ENCODE measurements at places on chromosomes 1 and 21. TPM values are rescaled to one million over a fixed set of nuclear protein-coding genes. Genes with fewer than 3 reads are reported as not detected.

Gene SH3BGRL3
- polyA plus RNA-seq = 131 TPM

DNA sequence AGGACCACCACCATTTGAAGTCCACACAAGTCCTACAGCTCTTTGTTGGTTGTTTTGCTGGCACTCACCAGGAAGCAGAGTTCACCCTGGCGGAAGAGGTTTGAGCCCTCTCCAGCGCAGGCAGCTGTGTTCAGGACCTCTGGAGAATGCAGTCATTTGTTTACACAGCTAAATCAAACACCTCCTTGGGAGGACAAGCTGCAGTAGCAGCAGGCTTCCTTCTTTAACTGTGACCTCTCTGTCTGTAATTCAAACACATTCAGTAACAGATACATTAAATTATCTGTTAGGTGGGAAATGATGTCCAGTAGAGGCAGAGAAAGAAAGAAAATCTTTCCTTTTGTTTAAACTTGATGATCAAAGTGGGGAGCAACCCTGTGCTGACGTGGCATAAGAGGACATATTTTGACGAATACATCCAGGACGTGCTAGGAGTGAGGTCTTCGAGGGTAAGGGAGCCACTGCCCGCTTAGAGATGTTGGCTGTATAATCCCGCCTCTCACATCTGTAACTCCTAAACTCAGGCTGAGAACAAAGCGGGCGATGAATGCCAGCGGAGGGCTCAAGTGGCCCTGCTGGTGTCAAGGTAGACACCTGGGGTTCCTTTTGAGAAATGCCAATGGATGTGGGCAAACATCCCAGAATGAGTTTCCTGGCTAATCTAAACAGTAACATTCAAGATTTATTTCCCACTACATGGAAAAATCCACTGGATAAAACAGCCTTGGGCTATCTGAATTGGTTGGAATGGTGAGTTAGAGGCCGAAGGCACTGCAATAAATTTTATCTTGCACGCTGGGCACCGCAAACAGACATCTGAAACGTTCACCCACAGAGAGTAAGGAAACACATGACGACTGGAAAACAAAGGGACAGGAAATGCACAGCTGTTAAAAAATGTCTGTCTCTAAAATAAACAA is 51.7 kb downstream of the ABCA4 start:
- no peak for DNase-seq

DNA sequence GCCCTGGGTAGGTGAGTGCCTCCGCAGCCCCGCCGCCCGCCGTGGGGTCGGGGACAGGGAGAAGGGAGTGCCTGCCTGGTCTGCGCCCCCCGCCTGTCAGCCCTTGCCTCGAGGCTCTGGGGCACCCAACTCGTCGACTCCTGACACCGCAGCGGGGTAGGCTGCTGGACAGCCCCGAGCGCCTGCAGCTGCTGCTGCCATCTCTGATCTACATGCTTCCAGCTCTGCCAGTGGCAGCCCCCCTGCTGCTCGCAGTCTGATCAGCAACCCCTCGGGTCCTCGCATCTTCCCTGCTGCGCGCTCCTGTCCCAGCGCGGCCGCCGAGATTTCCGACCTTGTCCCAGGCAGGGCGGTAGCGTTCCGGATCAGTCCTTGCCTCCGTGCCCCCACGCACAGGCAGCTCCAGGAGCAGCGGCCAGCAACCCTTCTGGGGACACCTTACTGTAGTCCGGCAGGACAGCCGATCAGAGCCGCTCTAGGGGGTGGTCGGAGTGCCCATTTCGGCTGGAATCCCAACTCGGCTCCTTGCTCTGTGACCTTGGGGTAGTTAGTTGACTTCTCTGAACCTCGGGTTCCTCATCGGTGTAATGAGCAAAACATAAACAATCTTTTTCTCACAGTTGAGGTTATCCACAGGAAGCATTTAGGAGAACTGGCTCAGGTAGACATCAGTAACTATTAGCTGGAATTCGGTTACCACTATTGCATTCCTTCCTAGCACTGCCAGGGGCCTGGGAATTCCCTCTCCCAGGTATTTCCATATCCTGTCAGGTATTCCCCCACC is 540 bp downstream of the BCAN start:
- peak; percentile 80 for DNase-seq

- DNase-seq = peak; percentile 94
These were observed at the start of gene SNAPIN for GRCh38 chr1:153658400-153659174. Gene SNAPIN, plus strand, starts transcription at chr1:153658703. Its CDS starts 41 bp downstream, at chr1:153658744.

DNA sequence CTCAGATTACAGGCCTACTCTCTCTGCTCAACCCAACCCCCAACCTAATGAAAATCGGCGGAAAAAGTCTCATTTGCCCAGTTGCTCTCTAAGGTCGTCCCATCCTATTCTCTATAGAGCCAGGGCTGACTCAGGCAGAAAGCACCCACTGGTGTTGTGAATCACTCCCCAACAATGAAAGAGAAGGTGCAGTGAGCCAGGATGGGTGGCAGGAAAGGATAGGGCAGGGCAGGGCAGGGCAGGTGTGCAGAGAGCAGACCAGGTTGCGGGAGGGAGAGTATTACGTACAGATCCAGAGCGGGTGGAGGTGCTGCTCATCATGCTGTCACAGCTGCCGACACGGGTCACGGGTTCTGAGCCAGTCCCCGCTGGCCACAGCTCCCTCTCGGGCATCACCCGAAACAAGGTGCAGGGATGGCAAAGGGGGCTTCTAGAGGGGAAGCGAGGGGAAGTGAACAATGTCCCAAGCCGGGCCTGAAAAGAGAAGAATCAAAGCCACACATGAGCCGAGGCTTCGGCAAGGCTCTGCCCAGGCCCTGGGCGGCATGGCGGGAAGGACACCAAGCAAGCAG is 5.3 kb downstream of the C1orf116 start:
- DNase-seq = no peak

- DNase-seq = no peak
These were observed 4.1 kb downstream of the PNRC2 start for GRCh38 chr1:23963617-23964234.
